ENCODE measurements at places on chromosomes 13 and 19.
A peak's percentile ranks its signal among the peaks of the same experiment; 100 is the strongest.

GRCh38 chr13:32045982-32046785 lies 14.6 kb downstream of the FRY start:
- peak; percentile 41 for DNase-seq

DNA sequence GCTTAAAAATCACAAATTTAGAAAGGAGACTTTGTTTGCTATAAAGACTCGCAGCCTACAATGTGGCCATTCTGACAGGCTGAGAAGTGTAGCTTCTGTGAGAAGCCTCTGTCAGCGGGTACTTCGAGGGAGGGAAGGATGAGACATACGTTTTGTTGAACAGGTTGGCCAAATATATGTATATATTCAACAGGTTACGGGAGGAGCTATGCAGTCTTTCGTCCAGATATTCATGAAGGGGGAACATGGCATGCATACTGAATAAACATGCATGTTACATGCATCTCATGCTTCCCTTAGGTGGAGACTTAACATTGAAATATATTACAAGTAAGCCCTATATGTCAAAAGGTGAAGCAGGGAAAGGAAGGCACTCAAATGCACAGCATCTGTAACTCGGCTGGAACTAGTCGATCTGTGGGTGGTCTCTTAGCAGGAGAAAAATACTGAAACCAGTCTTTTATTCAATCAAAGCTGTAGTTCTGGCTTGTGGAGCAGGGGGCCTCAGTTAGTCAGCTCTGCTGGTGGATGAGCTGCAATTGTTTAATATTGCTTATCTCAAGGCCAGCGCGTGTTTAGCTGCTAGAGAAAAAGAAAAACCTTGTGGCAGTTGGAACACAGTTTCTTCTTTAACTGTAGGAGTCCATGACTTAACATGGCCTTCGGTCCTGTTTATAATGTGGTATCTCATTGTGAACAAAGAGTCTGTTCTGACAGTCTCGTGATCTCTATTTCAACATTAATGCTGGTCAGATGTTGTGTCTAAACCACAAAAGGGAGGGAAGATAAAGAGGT lies 94.3 kb downstream of the FAM216B start:
- DNase-seq, result no peak

GRCh38 chr13:24271601-24272451 lies 37.6 kb upstream of the C1QTNF9 start:
- no peak for DNase-seq

DNA sequence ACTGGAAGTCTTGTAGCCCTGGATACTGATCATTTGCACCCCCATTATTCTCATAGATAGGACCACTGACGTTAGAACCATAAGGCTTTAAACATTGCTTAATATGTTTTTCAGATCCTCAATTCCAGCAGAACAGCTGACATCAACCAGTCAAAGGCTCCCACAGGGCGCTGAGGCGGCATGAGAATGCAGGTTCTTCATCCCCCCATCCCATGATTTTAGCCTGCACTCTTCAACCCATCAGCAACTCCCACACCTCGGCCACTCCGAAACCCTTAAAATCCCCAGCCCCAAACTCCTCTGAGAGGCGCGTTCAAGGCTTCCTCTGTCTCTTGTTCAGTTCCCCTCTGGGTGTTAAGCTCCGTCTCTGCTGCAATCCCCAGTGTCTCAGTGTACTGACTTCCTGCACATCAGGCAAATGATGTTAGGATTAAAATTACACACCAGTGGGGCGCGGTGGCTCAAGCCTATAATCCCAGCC lies 24.3 kb upstream of the LAMP1 start:
- DNase-seq, result no peak

DNA sequence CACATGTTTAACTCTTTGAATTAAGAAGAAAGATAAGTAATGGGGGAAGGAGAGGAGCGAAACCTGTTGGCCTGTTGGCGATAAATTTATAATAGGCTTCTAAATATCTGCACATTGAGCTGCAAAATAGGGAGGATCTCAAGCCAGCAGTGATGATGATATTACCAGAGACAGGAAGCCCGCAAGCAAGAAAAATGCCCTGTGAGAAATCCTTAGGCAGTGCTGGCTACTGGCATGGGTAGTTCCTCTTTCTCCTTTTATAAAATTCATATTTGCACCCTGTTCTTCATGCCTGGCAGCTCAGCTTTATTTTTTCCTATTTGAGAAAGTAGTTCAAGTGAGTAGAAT lies 858 bp upstream of the USP12 start:
- DNase-seq, result no peak

DNA sequence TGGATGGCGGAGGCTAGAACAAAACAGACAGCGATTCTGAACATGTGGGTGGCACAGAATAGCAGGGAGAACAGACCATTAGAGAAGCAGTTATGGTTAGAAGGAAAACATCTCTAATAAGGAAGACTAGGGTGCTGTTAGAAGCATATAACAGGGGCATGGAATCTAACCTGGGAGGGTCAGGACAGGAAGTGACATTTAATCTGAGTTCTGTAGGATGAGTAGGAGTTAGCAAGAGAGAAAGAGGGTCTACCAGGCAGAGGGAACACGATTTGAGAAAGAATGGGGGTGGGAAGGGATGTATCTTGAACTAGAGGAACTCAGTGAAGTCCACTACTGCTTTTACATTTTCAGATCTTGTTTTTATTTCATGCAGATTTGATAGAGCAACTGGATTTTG lies 48.6 kb downstream of the B3GLCT start:
- DNase-seq, result no peak

GRCh38 chr13:74064805-74065312 lies 69.3 kb downstream of the KLF12 start:
- no peak for DNase-seq

DNA sequence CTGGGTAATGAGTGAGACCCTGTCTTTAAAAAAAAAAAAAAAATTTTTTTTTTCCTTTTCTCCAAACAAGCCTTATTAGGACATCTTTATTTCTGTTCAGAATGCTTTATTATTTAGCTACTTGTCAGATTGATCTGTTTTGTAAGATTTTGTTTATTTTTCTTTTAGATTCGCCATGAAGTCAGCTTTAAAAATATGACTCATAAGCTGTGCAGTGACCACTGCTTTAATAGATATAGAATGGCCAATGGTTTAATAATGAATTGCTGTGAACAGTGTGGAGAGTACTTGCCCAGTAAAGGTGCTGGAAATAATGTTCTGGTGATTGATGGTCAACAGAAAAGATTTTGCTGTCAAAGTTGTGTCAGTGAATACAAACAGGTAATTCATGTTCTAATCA lies 47.7 kb downstream of the ZMYM2 start:
- no peak for DNase-seq

DNA sequence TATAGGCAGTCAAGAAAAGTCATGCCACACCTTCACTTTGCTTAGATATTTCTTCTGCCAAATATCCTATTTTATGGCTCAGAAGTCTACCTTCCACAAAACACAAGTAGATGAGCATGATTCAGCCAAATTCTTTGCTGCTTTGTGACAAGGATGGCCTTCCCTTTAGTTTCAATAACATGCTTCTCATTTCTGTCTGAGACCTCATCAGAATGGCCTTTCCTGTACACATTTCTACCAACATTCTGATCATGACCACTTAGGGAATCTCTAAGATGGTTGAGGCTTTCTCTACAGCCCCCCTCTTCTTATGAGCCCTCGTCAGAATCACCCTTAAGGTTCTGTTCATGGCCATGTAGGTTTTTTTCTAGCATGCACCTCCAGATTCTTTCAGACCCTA lies 96.2 kb downstream of the COL4A2 start:
- no peak for DNase-seq

DNA sequence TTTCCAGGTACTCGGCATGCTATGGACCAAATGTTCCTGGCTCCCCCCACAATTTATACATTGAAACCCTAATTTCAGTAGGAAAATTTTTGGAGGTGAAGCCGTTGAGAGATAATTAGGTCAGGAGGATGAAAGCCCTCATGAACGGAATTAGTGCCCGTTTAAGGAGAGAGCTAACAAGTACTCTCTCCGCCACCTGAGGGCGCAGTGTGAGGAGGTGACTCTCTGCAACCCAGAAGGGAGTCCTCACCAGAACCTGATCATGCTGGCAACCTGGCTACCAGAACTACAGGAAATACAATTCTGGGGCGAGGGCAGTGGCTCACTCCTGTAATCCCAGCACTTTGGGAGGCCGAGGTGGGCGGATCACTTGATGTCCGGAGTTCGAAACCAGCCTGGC lies 397.8 kb downstream of the SLITRK5 start:
- no peak for DNase-seq

Measured in DMS79 (cell line).